ENCODE measurements at places on chromosomes 5 and 9. TPM values are rescaled to one million over a fixed set of nuclear protein-coding genes. Genes with fewer than 3 reads are reported as not detected.

Gene TMEM245
- 45.7 TPM for total RNA-seq

Gene ACSL6
- total RNA-seq, result not detected

Gene TAF11L5
- total RNA-seq, result not detected

Gene BARHL1
- not detected for total RNA-seq

Gene SNX24
- total RNA-seq, result 21.1 TPM

Gene SPATA31C1
- not detected for total RNA-seq

Gene OR1J2
- total RNA-seq, result not detected

Gene FRMPD1
- 0.05 TPM for total RNA-seq

Gene SLC9A3
- total RNA-seq, result 2.4 TPM

Gene ANKDD1B
- 0.08 TPM for total RNA-seq

Gene FAM120A
- total RNA-seq, result 87.4 TPM

Gene MAPKAP1
- total RNA-seq, result 73.0 TPM

Gene CCIN
- total RNA-seq, result 0.07 TPM

Gene RNF183
- total RNA-seq, result not detected

Gene CRAT
- 26.5 TPM for total RNA-seq

Gene GLRA1
- not detected for total RNA-seq

All from A549 treated with CpdA at 1 μM for 4 hours (cell line).